ENCODE measurements at places on chromosomes 7 and 10.

DNA sequence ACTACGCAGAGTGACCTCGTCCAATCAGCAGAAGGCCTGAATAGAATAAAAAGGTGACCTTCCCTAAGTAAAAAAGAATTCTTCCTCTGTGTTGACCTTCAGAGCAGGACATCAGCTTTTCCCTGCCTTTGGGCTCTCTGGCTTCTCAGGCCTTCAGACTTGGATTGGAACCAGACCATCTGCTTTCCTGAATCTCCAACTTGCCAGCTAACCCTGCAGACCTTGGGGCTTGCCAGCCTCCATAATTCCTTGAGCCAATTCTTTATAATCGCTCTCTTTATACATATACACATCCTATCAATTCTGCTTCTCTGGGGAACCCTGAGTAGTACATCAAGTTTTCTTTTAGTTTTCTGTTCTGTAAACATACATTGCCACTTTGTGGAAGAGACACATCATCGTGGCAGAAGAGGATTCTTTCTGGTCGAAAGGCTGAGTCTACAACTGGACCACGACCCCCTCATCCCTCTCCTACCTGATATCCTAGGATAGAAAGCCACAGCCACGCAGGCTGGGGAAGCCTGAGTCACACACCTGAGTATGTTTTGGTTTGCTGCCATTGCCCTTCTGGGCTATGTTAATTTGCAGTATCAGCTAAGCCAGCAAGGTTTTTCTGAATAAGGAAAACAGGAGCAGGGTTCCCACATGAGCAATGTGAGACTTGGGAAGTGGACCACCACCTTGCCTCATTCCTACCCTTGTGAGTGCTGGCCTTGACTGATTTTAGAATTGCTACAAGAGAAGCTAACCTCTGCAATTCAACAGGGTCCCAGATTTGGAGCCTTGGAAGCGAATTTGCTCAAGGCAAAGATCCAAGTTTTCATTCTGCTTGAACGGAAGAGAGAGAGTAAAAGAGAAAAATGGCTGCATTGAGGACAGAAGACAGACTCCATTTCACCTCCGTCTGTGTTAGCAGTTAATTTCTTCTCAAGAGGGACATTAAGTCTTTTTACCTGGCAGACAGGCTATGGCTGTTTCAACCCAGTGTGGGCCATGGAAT, 445.2 kb upstream of the FZD8 start:
- no peak for DNase-seq

- DNase-seq, result no peak
Observed at GRCh38 chr10:89255793-89256192, 4.2 kb upstream of the LIPA start.

- no peak for DNase-seq
Observed at GRCh38 chr7:35536396-35536826, 158.5 kb downstream of the HERPUD2 start.

DNA sequence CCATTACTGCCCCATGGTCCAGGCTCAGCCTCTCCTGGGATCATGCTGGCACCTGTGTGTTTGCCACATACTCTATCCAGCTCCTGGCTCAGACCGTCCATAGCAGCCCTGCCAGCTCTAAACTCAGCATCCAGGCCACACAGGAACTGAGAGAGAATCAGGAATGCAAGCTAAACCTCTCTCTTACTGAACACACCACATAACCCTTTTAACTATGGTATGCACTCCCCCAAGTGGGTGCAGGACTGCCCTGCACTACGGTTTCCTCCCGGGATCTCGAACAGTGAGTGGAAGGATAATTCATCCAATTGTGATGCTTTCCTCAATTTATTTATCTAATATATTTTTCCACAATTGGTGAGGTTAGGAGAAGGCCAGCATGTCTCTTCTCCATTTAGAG, 17.1 kb upstream of the ZNF800 start:
- DNase-seq, result no peak

DNA sequence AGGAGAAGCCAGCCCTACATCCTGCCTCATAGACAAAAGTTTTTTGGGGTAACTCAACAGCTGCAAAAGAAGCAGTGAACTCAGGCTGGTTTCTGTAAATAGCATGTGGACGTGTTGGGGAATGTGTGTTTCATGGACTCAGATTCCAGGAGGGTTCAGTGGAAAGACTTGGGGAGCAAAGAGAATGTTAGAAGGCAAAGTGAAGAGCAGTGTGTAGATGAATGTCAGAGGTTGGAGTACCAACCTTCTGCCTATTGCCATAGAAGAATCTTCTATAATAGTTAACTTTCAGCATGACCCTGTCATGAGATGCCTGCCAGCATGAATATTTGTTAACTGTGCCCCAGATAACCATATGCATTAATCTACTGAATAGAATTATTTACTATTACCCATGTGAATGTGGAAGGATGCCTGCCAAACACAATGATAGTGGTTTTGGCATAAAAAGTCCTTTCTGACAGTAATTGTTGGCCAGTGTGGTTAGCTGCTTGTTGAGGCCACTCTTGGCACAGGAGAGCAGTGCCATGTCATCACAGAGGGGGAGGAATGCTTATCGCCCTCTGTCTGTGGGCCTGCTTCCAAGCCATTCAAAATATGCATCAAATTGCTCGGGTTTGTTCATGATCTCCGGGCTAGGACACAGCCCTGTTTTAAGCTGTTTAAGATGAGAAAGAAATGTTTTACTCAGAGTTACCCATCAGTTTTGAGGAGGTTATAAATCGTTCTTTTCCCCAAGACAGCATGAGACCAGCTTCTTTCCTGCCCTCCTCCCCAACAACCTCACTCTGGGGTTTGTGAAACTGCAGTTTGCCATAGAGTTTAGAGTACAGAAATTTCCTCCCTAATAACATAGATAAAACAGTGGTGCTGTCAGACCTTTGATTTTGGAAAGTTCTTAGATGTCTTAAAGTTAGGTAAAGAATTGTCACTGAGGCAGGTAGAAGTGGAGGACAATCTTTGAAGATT, 165.3 kb downstream of the WNT2 start:
- DNase-seq, result no peak

- DNase-seq, result no peak
Observed at GRCh38 chr10:74039561-74040145, 41.7 kb downstream of the VCL start.

DNA sequence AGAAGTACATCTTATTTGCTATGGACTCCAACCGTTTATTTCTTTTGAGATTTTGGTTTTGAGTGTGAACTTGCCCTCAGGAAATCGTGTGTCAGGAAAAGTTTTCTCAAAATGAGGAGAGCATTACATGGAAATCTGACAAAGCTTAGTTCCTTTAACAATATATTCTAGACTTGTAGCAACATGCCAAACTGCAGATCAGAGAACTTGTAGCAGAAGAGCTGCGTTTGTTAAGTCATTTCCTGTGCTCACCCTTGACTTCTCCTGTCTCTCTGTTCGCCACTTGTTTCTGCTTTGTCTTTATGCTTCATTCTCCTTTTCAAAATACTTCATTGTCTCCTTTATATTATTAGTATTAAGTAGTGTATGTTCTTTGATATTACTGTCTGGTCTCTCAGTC, 116.6 kb upstream of the FOXP2 start:
- no peak for DNase-seq

DNA sequence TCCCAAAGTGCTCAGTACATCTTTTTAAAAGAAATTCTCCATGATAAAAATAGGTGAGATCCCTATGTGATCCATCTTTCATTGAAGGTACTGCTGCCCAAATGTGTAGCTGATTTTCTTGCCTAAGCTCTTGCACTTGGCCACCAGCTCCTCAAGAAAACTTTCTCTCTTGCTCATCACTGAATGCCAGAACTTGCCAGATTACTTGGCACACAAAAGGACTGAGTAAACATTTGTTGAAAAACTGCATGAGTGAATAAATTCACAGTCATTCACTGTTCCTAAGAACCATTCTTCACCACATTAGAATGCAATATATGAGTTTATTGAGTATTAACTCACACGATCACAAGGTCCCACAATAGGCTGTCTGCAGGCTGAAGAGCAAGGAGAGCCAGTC, 99.9 kb downstream of the TRIL start:
- no peak for DNase-seq

GRCh38 chr7:83807774-83808173, 158.8 kb upstream of the SEMA3E start:
- DNase-seq, result no peak

- no peak for DNase-seq
Observed at GRCh38 chr7:129698516-129699418, 87.2 kb downstream of the NRF1 start.

DNA sequence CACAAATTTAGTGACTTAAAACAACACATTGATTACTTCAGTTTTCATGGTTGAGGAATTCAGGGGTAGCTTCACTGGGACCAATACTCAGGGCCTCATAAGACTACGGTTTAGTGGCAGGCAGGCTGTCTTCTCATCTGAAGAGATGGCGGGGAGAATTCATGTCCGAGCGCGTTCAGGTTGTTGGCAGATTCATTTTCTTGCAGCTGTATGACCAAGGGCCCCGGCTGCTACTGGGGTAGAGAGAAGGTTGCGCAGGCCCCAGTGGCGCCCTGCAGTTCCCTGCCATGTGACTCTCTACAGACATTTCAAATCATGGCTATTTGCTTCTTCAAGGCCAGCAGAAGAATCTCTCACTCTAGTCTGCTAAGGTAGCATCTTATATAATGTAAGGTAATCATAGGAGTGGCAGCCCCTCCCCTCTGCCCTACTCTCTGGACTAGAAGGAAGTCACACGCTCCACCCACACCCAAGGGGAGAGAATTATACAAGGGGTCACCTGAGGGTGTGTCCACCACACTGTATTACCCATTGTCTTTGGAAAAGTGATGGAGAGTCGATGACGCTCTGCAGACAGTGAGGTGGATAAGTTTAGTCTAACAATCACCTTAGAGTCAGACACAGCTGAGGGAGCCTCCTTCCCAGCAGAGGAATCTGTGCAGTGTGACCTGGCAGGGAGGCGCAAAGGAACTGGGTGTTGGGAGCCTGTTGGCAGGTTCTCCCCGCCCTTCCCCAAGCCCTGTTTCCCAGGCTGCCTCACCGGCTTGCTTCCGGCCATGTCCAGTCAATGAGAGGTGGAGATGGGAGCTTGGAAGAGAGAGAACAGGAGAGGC, 35.7 kb upstream of the PLEKHA1 start:
- no peak for DNase-seq

DNA sequence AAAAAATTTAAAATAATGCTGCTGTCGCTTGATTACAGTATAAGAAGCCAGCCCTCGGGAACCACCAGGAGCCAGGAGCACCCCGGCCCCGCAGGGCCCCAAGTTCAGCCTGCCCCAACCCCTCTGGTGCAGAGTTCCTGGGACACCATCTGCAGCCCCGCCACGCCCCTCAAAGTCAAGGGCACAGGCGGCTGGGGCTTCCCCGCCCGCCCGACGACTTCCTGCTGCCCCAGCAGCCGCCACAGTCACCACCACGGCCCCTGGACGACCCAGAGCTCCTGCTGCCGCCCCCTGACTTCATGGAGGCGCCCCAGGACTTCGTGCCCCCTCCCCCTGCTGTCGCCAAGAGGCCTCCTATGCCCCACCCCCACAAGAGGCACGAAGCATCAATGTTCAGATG, 103.6 kb upstream of the PDSS1 start:
- DNase-seq, result no peak

GRCh38 chr10:119135513-119135881, 30.0 kb downstream of the SFXN4 start:
- DNase-seq, result no peak

- no peak for DNase-seq
Observed at GRCh38 chr7:40644454-40645188, 509.8 kb downstream of the SUGCT start.

GRCh38 chr10:45423976-45424499, 50.0 kb downstream of the ALOX5 start:
- no peak for DNase-seq

DNA sequence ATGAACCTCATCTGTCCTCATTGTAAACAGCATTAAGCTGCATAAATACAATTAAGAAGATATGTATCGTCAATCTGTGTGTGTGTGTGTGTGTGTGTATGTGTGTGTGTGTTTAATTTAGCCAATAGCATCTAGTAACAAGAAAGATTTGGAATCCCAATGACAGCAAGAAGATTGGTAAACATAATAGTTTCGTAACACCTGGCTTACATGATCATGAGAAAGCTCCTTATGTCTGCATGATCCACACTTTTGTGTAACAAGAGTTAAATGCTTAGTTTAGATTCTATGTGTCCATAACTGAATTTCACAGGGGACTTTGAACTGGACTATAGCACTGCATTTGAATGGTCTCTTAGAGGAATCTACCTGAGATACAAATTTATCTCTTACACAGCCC, 191.0 kb upstream of the BET1 start:
- no peak for DNase-seq

DNA sequence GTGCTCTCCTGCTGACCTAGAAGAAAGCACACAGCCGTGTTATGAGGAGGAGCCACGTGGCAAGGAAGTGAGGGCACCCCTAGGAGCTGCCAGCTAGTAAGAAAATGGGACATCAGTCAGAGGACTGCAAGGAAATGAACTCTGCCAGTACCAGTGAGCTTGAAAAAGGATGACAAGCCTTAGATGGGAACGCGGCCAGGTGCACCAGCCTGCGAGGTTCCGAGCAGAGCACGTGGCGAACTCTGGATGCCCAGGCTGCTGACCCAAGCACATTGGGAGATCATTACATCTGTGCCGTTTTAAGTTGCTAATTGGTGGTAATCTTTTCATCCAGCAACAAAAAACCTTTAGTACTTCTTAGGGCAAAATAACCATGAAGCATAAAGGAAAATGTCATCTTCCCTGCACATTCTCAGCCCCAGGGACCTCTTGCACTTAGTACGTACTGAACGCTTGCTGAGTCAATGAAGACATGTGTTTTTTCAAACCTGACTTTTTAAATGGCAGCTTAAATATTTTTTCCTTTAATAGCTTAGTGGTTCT, 69.4 kb downstream of the AMZ1 start:
- DNase-seq, result no peak

DNA sequence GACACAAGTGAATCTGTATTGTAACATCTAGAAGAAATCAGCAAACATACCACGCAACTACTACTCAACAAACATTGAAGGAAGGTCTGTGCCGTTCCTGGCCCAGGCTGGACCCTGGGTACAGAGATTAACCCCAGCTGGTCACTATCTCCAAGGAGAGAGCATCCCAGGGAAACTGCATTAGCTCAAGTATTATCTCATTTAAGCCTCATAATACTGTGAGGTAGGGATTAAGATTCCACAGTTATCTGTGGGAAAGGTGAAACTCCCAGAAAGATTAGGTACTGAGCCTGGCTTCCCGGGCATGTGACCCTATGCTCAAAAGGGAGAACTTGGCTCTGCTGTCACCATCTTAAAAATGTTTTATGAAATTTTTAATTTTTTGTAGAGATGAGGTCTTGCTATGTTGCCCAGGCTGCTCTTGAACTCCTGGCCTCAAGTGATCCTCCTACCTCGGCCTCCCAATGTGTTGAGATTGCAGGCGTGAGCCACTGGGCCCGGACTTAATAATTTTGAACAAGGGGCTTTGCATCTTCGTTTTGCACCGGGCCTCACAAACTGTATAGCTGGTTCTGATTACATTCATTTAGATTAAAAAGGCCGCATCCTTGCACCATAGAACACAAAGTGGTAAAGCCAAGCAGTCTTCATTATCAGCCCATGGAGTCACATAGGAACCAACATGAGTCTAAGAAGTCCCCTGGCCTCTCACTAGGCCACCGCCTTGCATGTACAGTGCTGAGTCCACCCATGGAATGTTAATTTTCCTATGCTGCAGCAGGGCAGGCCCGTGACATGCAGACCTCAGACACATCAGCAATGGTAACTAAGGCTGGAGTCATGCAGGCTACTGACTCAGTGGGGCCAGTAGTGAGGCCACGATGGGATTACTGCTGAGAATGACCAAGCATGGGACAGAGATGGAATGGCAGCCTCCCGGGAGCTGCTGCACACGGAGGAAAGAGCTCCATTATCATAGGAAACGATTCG, 5.5 kb upstream of the CTBP2 start:
- no peak for DNase-seq

GRCh38 chr7:30445770-30446169, 32.8 kb downstream of the NOD1 start:
- no peak for DNase-seq

- no peak for DNase-seq
Observed at GRCh38 chr7:3094701-3095445, 51.2 kb upstream of the CARD11 start.

All from progenitor cell of endocrine pancreas (in vitro differentiated cells).